Thyroid gland (tissue), 4 donors: ENCODE measurements at places on chromosomes 11 and 22. TPM values are rescaled to one million over a fixed set of nuclear protein-coding genes. Genes with fewer than 3 reads are reported as not detected.

DNA sequence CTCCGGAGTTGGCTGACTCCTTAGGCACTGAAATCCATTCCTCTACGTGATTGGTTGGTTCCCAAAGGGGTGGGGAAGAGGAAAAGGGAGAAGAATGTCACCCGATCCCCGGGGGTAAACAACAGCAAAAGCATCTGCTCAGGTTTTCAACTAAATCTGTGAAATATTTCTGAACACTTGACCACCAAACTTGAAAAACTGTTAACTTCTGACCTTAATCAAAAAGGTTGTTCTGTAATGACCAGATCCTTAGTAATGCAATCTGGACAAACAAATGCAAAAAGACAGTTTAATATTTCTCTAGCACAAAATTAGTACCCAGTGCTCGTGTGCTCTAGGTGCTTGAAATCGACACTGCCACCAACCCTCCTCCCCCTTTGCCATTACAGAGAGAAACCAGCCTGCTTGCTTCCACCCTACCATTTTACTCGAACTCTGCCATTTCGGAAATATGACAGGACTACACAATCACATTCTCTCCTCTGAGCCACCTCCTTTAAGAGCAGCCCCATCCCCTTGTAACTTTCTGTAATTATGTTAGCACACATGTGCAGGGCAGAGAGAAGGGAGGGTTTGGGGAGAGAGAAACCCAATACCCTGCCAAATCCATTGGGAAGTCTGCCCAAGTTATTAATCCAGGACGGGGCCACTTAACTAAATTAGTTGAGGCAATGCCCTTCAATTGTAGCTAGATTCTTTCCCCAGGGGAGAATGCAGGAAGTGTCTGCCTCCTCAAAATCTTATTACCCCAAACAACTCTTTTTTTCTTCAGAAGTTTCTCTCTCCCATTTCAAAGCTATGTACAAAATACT, 113.8 kb downstream of the RBFOX2 start:
- H3K27ac ChIP-seq: peak overlapping the region; percentile 62
- no peaks in the 10 kb centered on the region for H3K27me3 ChIP-seq
- H3K36me3 ChIP-seq: no peaks in the 10 kb centered on the region
- H3K4me3 ChIP-seq: peak overlapping the region; percentile 5

GRCh38 chr11:68038718-68039525, at the start of gene TCIRG1:
Gene TCIRG1 (plus strand): TSS chr11:68039025. CDS start chr11:68041272, 2,247 bp downstream.
- H3K36me3 ChIP-seq: peaks cover 4% of the 10 kb centered on the region
- H3K27ac ChIP-seq: peak within 1 kb of the TSS; percentile 94
- no peaks in the 10 kb centered on the region for H3K27me3 ChIP-seq
- H3K4me3 ChIP-seq: peak within 1 kb of the TSS; percentile 34
- DNase-seq: peak; percentile 86
- H3K4me1 ChIP-seq: peaks cover 42% of the 10 kb centered on the region

GRCh38 chr11:22249871-22250270, 57.0 kb downstream of the ANO5 start:
- H3K36me3 ChIP-seq: no peaks in the 10 kb centered on the region
- no peak overlapping the region for H3K27ac ChIP-seq
- H3K27me3 ChIP-seq: no peaks in the 10 kb centered on the region
- H3K4me1 ChIP-seq: no peaks in the 10 kb centered on the region
- H3K4me3 ChIP-seq: no peak overlapping the region

DNA sequence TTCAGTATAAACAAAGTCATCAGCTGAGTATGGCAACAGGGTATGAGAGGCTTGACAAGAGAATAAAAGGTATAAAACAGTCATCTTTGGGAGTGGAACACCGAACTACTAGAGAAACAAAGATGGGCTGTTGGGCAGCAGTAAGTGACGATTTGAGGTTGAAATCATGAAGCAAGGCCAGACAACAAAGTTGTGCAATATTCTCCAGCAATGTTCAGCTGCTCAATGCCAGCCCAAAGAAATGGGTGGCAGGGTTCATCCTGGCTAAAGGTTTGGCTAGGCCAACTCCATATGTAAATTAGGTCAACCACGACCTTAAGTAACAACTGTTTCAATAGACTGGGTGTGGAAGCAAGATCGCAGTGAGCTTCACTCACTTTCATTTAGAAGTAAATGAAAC, 6.2 kb downstream of the APIP start:
- DNase-seq: no peak
- no peaks in the 10 kb centered on the region for H3K27me3 ChIP-seq
- no peak overlapping the region for H3K27ac ChIP-seq
- H3K36me3 ChIP-seq: no peaks in the 10 kb centered on the region
- no peak overlapping the region for H3K4me3 ChIP-seq

DNA sequence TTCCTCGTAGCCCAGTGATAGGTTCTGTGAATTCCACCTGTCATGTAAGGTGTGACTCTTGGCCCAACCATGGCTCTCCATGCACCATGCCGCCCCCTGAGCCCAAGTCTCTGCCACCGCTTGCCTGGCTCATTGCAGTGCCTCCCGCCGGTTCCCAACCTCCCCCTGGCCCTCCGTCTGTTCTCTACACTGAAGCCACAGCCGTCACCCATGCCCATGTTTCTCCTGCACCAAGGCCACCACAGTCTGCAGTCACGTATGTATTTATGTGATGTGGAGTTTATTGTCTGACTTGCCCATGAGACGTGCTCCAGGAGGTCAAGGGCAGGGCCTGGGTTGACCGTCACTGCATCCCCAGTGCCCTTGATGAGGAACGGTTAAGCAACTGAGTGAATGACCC, 35.9 kb downstream of the PKNOX2 start:
- peaks cover 15% of the 10 kb centered on the region for H3K4me1 ChIP-seq
- no peaks in the 10 kb centered on the region for H3K27me3 ChIP-seq
- no peak overlapping the region for H3K27ac ChIP-seq
- no peaks in the 10 kb centered on the region for H3K36me3 ChIP-seq

GRCh38 chr11:68549789-68550484, 89.4 kb downstream of the PPP6R3 start:
- H3K36me3 ChIP-seq: no peaks in the 10 kb centered on the region
- H3K4me3 ChIP-seq: no peak overlapping the region
- peaks cover 16% of the 10 kb centered on the region for H3K4me1 ChIP-seq
- H3K27ac ChIP-seq: peak overlapping the region; percentile 47
- no peak for DNase-seq

GRCh38 chr11:133318221-133318620, 214.1 kb downstream of the OPCML start:
- H3K4me3 ChIP-seq: no peak overlapping the region
- no peak for DNase-seq
- no peaks in the 10 kb centered on the region for H3K27me3 ChIP-seq

- H3K4me1 ChIP-seq: no peaks in the 10 kb centered on the region
- no peak overlapping the region for H3K27ac ChIP-seq
- no peaks in the 10 kb centered on the region for H3K27me3 ChIP-seq
- H3K4me3 ChIP-seq: no peak overlapping the region
- DNase-seq: no peak
These were observed 819.9 kb downstream of the FAM181B start for GRCh38 chr11:81913793-81914192.

GRCh38 chr11:66593303-66593635, 284 bp downstream of the CCS start:
- H3K36me3 ChIP-seq: no peaks in the 10 kb centered on the region
- peak overlapping the region; percentile 56 for H3K4me3 ChIP-seq
- peak overlapping the region; percentile 55 for H3K27ac ChIP-seq
- no peaks in the 10 kb centered on the region for H3K27me3 ChIP-seq

DNA sequence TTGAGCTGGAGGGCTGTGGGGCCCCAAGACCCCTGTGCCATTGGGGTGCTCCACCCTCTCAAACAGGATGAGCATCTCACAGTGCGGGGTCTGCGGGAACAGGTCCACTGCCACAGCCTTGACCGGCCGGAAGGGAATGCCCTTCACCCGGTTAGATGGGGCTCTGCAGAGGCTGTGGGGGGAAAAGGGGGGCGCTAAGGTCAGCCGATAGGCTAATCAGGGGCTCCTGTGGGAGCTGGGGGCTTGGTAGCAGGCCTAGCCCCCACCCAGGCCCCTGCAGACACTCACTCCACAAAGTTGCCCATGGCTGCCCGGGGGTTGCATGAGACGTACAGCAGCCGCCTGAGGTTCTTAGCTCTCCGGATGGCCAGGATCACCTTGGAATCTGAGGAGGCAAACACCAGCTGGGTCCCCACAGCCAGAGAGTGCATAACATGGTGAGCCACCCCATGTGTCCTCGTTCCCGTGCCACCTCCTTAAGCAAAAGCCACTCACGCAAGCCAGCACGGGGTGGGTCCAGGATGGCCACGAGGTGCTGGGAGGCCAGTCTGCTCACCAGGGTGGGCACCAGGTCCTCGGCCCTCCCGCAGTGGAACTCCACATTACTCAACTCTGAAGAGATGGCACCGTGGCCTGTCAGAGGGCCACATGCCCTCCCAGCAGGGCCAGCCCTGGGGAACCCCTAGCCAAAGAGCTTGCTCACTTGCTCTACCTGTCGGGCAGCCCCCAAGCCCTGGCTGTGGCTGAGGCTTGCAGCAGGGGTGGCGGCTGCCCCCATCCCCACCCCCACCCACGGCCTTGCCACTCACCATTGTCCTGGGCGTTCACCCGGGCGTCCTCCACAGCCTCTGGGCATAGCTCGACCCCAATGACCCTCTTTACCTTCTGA, 3.0 kb upstream of the RANBP1 start:
- H3K4me3 ChIP-seq: no peak overlapping the region
- peaks cover 11% of the 10 kb centered on the region for H3K4me1 ChIP-seq
- no peak for DNase-seq

- no peaks in the 10 kb centered on the region for H3K27me3 ChIP-seq
- no peak overlapping the region for H3K4me3 ChIP-seq
- H3K27ac ChIP-seq: no peak overlapping the region
- no peak for DNase-seq
These were observed 120.7 kb downstream of the CCDC81 start for GRCh38 chr11:86495351-86495750.

DNA sequence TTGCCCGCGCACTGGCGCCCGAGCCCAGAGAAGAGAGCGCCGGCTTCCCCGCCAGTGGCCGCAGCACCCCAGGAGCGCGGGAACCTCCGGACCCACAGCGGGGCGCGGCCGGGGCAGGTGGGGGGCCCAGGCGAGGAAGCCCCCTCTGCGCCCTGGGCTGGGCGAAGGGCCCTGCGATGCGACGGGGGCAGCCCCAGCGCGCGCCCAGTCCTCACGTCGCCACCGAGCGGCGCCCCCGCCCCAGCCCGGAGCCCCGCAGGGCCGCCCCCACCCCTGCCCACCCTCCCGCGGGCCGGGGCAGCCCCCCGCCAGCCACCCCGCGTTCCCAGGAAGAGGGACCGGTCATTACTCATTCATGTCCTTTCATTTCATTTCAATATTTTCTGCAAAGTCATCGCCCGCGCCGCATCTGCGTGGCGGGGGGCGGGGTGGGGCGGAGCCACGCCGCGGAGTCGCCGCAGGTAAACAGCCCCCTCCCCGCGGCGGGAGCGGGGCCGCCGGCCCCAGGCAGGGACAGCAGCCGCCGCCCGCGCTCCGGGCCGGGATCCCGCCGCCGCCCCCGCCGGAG, 673 bp upstream of the PANX2 start:
- H3K4me1 ChIP-seq: peaks cover 16% of the 10 kb centered on the region
- H3K4me3 ChIP-seq: no peak overlapping the region
- DNase-seq: peak; percentile 46
- H3K36me3 ChIP-seq: no peaks in the 10 kb centered on the region

- H3K4me3 ChIP-seq: no peak overlapping the region
- H3K4me1 ChIP-seq: peaks cover 31% of the 10 kb centered on the region
- peak; percentile 38 for DNase-seq
- H3K27me3 ChIP-seq: no peaks in the 10 kb centered on the region
- no peaks in the 10 kb centered on the region for H3K36me3 ChIP-seq
These were observed 2.0 kb downstream of the NAV2 start for GRCh38 chr11:19714387-19715363.

The MS4A6E gene
- total RNA-seq: not detected

The OR51B4 gene
- not detected for total RNA-seq

The KRTAP5-2 gene
- total RNA-seq: not detected

The OR2AG2 gene
- total RNA-seq: 0.13 TPM

The BACE1-AS gene
- total RNA-seq: 7.4 TPM

The RIMBP3B gene
- total RNA-seq: 0.54 TPM

The JAML gene
- 3.1 TPM for total RNA-seq

The MN1 gene
- 4.5 TPM for total RNA-seq

The CRACR2B gene
- 4.1 TPM for total RNA-seq
